ENCODE measurements at places on chromosomes 5 and 9.

DNA sequence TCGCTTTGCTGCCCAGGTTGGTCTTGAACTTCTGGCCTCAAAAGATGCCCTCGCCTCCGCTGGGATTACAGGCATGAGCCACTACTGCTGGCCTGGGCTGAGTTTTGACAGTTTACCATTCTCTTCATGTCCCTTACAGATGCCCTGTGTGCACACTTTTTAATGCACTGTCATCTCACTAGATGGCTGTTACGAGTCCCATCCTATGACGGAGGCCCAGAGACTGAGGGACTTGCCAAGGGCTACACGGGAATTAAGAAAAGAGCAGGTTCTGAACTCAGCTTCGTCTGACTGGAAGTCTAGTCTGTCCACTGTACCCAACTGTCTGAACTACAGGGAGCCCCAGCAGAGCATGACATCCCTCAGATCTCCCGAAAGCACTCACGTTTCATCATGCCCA, 63.9 kb downstream of the ARHGEF37 start:
- DNase-seq, result no peak

- DNase-seq, result no peak
Measured at GRCh38 chr5:156984064-156984463, 21.0 kb upstream of the TIMD4 start.

GRCh38 chr5:89869346-89869745, 540.2 kb downstream of the CETN3 start:
- no peak for DNase-seq

- DNase-seq, result no peak
Measured at GRCh38 chr9:116849721-116850120, 162.6 kb downstream of the TRIM32 start.

DNA sequence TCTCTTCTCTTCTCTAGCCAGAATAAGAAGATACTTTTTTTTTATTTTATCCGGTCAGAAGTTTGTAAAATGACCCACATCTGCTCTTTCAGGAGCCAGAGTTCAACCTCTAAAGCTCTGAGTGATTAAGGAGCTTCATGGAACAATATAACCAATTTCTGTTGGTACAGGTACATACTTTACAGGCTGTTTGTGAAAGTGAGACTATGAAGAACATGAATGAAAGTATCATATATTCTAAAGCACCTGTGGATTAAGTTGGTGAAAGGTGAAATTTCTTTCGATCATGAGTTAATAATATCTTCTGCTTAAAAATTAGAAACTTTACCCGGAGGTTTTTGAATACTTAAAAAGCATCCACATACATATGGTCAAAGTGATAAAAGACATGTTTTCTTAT, 65.2 kb downstream of the DMRT2 start:
- DNase-seq, result no peak

- no peak for DNase-seq
Measured at GRCh38 chr5:124754206-124754927, 7.9 kb upstream of the ZNF608 start.

All from upper lobe of left lung (tissue), 6 donors.